ENCODE measurements at places on chromosomes 5 and 9.
A peak's percentile ranks its signal among the peaks of the same experiment; 100 is the strongest.

GRCh38 chr5:81631124-81631523, 119.8 kb downstream of the SSBP2 start:
- DNase-seq = no peak

- DNase-seq = no peak
Observed at GRCh38 chr5:80368661-80369480, 39.0 kb upstream of the ZFYVE16 start.

- no peak for DNase-seq
Observed at GRCh38 chr5:76736679-76737556, 21.0 kb downstream of the F2R start.

GRCh38 chr5:31617867-31618266, 21.1 kb upstream of the PDZD2 start:
- no peak for DNase-seq

DNA sequence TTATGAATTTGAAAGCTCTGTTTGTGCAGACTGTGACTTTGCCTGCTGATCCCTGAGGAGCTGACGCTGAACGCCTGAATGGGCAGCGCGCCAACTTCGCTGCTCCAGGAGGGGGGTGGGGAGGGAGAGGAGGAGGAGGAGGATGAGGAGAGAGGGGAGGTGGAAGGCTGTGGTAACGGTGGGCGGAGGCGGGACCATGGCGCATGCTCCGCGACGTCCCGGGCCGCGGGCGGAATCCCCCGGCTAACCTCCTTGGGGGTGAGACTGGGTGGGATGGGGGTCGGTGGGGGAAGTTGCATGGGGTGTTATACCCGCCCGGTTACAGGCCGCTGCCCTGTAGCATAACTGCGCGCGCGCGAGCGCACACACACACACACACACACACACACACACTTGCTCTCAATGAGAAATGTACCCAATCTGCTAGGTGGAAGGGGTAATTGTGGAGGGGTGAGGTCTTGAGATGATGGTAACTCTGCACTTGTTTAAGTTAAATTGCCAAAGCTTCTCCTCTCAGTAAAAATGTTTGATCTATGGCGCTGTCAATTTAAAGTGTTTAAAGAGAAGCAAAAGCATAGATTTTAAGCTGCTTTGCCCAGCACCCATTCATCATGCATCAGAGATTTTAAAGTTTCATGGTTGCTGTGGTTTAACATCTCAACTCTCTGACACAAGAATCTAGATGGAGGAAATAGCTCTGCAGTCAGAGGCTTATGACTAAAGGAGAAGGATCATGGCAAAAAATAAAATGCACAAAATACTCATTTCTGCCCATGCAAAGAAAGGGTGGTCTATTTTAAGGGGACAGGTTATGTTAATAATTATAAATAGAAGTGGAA, 76.6 kb upstream of the TBCA start:
- peak; percentile 71 for DNase-seq

DNA sequence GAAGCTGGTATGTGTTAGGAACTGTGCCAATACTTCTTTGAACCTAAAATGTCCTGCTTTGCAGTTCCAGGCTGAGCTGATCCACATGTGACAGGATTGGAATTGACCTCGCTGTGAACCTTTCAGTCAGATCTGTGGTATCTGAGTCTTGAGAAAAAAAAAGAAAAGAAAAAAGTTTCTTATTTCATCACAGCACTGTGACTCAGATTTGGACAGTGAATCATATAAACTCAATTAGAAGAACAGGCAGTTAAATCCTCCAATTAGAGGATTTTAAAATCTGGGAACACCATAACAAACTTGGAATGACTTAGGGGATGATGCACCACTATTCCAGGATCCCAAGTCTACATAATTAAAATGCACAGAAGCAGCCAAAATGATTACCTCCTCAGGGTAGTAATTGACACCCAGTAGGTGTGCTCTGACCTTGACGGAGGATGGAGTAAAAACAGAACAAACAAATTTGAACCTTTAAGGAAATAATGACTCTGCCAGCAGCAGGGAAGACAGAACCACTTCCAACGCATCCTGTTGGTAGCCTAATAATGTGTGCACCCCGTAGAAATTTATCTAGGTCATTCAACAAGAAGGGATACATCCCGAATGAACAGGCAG, 57.8 kb upstream of the RAI14 start:
- no peak for DNase-seq

- peak; percentile 83 for DNase-seq
Observed at GRCh38 chr5:54547711-54548250, 30.2 kb downstream of the SNX18 start.

- DNase-seq = peak; percentile 65
Observed at GRCh38 chr9:137406876-137407589, 15.9 kb downstream of the EXD3 start.

DNA sequence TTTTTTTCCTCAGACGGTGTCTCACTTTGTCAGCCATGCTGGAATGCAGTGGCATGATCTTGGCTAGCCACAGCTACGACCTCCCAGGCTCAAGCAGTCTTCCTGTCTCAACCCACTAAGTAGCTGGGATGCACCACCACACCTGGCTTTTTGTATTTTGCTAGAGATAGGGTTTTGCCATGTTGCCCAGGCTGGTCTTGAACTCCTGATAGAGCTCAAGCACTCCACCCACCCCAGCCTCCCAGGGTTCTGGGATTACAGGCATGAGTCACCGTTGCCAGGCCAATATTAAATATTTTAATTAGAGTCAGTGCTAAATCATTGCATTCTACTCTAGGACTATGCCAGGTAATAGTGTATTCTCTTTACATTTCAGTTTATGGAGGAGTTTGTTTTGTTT, 41.5 kb downstream of the UBE2R2 start:
- no peak for DNase-seq

- DNase-seq = no peak
Observed at GRCh38 chr9:136074706-136075105, 20.4 kb downstream of the NACC2 start.

DNA sequence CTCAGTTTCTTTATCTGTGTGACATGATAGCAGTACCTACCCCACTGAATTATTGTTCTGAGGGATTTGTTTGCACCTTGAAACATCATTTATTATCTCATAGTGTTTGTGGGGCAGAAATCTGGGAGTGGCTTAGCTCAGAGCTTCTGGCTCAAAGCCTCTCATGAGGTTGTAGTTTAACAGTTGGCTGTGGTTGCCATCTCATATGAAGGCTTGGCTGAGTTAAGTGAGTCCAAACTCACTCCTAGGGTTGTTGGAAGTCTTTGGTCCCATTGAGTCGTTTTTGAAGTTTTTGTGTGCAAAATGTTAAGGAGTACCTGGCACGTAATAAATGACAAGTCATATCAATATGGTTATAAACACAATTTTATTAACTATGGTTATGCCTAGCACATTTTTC, 3.6 kb upstream of the JAKMIP2 start:
- no peak for DNase-seq

GRCh38 chr9:89313842-89314241, 2.8 kb downstream of the CKS2 start:
- DNase-seq = no peak

GRCh38 chr5:166540156-166540555, 1751.3 kb upstream of the WWC1 start:
- DNase-seq = no peak

DNA sequence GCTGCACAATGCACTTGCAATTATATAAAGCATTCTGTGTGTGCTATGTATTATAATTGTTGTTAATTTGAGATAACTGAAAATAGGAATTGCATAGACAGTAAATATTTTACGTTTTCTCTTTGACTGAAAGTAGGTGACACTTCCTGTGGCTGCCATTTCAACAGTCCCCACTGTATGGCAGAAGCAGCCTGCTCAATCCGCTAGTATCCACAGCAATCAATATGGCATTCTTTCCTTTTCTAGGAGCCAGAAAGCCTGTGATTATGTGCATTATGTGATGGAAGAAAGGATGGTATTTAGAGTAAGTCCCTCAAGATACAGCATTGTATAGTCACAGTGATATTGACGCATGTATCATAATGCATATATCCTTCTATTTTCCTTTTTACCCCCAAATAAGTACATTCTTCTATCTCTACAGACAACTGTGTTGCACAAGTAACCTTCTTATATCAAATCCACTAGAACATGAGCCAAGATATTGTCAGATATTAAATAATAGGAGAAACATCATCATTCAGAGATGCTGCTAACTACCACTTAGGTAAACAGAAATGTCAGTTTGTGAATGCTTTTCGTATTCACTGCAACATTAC, 59.7 kb downstream of the CARTPT start:
- DNase-seq = peak; percentile 5

GRCh38 chr5:122371511-122372151, 59.6 kb downstream of the SNCAIP start:
- DNase-seq = no peak

DNA sequence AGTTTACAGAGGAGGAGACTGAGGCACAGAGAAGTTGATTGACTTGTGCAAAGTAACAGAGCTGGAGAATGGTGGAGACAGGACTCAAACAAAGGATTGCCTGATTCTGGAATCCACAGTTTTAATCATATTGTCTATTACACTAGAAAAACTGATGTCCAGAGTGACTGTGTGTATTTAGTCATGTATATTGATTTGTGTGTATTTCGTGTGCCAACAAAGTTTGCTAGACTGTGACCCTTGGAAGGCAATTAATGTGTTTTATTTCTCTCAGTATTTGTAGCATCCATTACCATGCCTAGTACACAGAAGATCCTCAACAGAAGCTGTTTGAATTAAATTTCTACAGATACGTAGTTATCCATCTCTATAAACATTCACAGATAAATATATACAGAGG, 5.5 kb upstream of the JADE2 start:
- DNase-seq = no peak

- no peak for DNase-seq
Observed at GRCh38 chr9:121798941-121799340, 147.5 kb downstream of the DAB2IP start.

GRCh38 chr9:119091074-119091473, 278.2 kb downstream of the BRINP1 start:
- no peak for DNase-seq

DNA sequence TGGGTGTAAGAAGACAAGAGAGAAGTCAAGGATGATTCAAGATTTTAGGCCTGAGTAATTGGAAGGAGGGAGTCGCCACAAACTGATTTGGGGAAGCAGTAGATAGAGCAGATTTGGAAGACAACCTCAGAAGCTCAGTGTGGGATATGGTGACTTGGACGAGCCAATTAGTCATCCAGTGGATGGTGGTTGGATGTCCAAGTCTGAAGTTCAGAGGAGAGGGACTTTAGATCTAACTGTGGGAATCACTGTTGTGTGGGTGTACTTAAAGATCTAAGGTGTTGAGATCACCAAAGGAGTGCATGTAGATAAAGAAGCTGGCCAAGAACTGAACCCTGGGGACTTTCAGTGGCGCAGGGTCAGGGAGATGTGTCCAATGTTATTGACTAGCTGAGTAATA, 2.2 kb downstream of the IDNK start:
- no peak for DNase-seq

- DNase-seq = no peak
Observed at GRCh38 chr5:73424556-73424977, 24.0 kb downstream of the FOXD1 start.

DNA sequence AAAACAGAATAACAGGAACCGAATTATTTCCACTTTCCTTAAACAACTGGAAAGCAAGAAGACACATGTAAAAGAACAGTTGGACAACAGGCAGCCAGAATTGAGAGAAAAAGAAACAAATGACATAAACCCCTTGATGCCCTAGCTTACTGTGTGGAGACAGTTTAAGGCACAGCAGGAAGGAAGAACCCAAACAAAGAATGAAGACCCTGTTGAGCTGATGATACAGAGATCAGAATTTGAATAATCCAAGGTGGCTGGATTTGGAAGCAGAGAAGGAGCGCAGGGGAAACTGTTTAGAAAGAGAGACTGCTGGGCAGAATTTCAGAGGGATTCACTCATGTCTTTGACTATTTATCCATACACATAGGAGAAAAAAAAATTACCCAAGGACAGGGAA, 316.3 kb upstream of the POU5F2 start:
- no peak for DNase-seq
